ENCODE measurements at places on chromosomes 1 and 21. TPM values are rescaled to one million over a fixed set of nuclear protein-coding genes. Genes with fewer than 3 reads are reported as not detected.
A peak's percentile ranks its signal among the peaks of the same experiment; 100 is the strongest.

- peaks cover 6% of the 10 kb centered on the region for H3K4me1 ChIP-seq
- H3K27ac ChIP-seq: peak overlapping the region; percentile 60
- no peaks in the 10 kb centered on the region for H3K36me3 ChIP-seq
- no peak overlapping the region for H3K4me3 ChIP-seq
- DNase-seq: peak; percentile 88
- H3K27me3 ChIP-seq: no peaks in the 10 kb centered on the region
Measured at GRCh38 chr1:219660666-219661463, 48.0 kb upstream of the ZC3H11B start.

- H3K4me1 ChIP-seq: no peaks in the 10 kb centered on the region
- peak overlapping the region; percentile 47 for H3K4me3 ChIP-seq
- no peak overlapping the region for H3K27ac ChIP-seq
- peaks cover 27% of the 10 kb centered on the region for H3K27me3 ChIP-seq
Measured at GRCh38 chr1:167439301-167439988, 78.9 kb downstream of the CD247 start.

GRCh38 chr1:24992761-24993211 is 62.7 kb upstream of the RUNX3 start:
- H3K27me3 ChIP-seq: peaks cover 57% of the 10 kb centered on the region
- H3K27ac ChIP-seq: no peak overlapping the region
- no peaks in the 10 kb centered on the region for H3K4me1 ChIP-seq
- H3K4me3 ChIP-seq: no peak overlapping the region
- no peak for DNase-seq

DNA sequence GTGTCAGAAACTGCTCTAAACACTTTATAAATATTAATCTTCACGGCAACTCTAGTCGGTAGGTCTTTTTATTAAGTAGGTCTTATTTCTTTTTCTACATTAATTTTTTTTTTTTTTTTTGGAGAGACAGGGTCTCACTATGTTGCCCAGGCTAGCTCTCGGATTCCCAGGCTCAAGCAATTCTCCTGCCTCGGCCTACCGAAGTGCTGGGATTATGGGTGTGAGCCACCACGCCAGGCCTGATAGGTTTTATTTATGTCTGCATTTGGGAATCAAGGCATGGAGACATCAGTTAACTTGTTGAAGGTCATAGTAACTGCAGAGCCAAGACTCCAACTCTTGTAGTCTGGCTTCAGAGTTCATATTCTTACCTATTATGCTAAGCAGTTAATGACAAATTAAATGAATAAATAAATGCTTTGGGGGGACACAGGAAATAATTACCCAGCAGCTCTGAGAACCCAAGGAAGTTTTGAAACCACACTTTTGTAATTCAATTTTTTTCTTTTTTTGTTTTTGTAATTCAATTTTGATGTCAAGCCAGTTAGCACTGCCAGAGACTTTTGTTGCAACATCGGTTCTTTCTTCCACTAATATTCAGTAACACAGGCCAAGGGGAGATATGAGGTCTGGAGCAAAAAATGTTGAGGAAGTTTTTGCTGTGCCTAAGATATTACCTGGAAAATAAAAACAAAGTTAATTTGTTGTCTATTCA is 9.4 kb upstream of the UAP1 start:
- H3K27ac ChIP-seq: no peak overlapping the region
- no peaks in the 10 kb centered on the region for H3K27me3 ChIP-seq
- H3K4me3 ChIP-seq: no peak overlapping the region

GRCh38 chr1:15452866-15453571 is 3.5 kb upstream of the CELA2A start:
- no peaks in the 10 kb centered on the region for H3K27me3 ChIP-seq
- 0 out of 2 replicates have a peak, but pooled peaks cover 4% of the 10 kb centered on the region for H3K4me1 ChIP-seq
- no peak overlapping the region for H3K4me3 ChIP-seq
- DNase-seq: no peak

DNA sequence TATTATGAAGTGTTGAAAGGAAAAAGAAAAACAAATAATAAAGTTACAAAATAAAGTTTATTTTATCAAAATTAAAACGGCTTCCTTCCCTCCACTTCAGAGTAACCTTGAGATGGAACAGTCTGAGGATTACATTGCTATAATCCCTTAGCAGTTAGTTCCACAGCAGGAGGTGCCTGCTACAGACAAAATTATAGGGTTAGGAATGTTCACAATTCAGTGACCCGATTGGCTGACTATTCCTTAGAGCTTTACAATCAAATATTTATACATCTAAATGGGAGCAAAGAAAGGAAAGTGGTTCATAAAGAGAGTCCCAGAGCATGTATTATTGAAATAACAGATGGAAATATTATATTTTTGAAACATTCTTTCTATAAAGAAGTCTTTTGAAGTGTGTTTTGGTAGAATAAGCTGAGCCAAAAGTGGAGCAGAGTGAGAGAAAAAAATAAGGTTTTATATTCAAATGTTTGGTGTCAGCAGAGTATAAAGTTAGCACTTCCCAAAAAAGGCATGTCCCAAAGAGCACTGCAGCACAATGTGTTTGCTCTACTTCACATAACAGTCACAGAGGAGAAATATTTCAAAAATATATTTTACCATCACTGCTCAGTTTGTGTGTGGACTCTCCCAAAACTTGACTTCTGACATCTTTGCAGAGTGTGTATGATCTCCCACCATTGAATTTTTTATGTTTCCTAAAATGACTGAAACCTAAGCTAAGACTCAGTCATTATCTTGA is 71.4 kb upstream of the GORAB start:
- DNase-seq: no peak
- no peak overlapping the region for H3K4me3 ChIP-seq
- no peaks in the 10 kb centered on the region for H3K27me3 ChIP-seq
- no peaks in the 10 kb centered on the region for H3K36me3 ChIP-seq
- H3K27ac ChIP-seq: no peak overlapping the region
- 0 out of 2 replicates have a peak, but pooled peaks cover 2% of the 10 kb centered on the region for H3K4me1 ChIP-seq

Gene HECTD3
- total RNA-seq: 12.2 TPM

- no peak overlapping the region for H3K27ac ChIP-seq
- no peak overlapping the region for H3K4me3 ChIP-seq
- no peaks in the 10 kb centered on the region for H3K36me3 ChIP-seq
- no peak for DNase-seq
Measured at GRCh38 chr1:13867603-13868002, 167.6 kb downstream of the PRDM2 start.

- peaks cover 95% of the 10 kb centered on the region for H3K27me3 ChIP-seq
- no peak overlapping the region for H3K27ac ChIP-seq
- no peak for DNase-seq
- H3K36me3 ChIP-seq: no peaks in the 10 kb centered on the region
Measured at GRCh38 chr1:156436141-156437036, 64.2 kb downstream of the MEF2D start.

Gene CLIC6
- total RNA-seq: not detected

Gene GJA8
- not detected for total RNA-seq

GRCh38 chr1:108043707-108044106 is 78.7 kb upstream of the VAV3 start:
- no peaks in the 10 kb centered on the region for H3K4me1 ChIP-seq
- no peak overlapping the region for H3K27ac ChIP-seq
- H3K27me3 ChIP-seq: no peaks in the 10 kb centered on the region
- no peaks in the 10 kb centered on the region for H3K36me3 ChIP-seq

- peaks cover 34% of the 10 kb centered on the region for H3K27me3 ChIP-seq
- H3K4me1 ChIP-seq: no peaks in the 10 kb centered on the region
- no peak for DNase-seq
- H3K36me3 ChIP-seq: no peaks in the 10 kb centered on the region
Measured at GRCh38 chr1:229124520-229125124, 146.3 kb upstream of the RAB4A start.

DNA sequence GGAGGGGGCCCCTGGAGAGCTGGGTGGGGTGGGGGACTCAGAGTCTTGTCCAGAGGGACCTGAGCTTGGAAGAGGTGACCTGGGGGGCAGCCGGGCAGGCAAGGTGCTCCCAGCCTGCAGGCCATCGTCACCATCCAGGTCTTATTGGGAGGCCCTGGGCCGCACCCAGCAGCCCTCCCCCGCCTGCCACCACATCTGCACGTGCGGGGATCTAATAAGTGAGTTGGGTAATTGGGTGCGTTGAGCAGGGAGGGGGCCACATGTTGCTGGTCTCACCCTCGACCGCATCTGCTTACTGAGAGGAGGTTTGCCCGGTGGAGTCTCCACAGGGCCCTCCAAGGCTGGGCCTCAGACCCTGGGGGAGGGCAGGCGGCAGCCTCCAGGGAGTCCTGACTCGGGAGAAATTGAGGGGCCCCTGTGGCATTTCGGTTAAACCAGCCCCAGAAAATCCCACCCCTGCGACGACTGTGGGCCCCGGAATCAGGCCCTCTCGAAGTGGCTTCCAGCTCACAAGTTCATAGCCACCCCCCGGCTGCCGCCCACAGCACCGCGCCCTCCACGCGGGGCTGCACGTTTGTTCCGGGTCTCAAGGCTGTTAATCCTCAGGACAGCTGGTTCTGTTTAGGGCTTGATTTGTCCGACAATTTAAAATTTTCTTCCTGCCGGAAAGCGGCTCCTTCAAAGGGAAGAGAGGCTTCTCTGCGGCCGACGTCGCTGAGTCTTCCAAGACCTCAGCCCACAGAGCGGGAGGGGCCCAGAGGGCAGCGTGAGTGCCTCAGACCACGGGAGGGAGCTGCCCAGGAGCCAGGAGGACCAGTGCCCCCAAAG is 14.7 kb upstream of the COL6A2 start:
- H3K27ac ChIP-seq: no peak overlapping the region
- no peak for DNase-seq
- H3K36me3 ChIP-seq: no peaks in the 10 kb centered on the region
- H3K4me1 ChIP-seq: peaks cover 24% of the 10 kb centered on the region

Gene TCEA3
- total RNA-seq: 3.0 TPM

DNA sequence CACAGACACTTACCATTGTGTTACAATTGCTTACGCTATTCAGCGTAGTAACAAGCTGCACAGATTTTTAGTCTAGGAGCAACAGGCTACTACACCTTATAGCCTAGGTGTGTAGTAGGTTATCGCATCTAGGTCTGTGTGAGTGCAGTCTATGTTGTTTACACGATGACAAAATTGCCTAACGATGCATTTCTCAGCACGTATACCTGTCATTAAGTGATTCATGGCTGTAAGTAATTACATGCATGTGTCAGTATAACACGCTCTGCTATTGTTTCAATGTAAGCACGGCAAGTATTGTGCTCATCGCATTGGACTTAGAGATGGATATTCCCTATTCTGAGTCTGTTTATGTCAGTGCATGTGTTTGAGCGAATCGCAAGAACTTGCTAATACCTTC is 15.7 kb upstream of the ZBTB18 start:
- H3K4me3 ChIP-seq: no peak overlapping the region
- no peak for DNase-seq
- no peaks in the 10 kb centered on the region for H3K4me1 ChIP-seq
- H3K27me3 ChIP-seq: peaks cover 4% of the 10 kb centered on the region
- H3K27ac ChIP-seq: no peak overlapping the region
- no peaks in the 10 kb centered on the region for H3K36me3 ChIP-seq

DNA sequence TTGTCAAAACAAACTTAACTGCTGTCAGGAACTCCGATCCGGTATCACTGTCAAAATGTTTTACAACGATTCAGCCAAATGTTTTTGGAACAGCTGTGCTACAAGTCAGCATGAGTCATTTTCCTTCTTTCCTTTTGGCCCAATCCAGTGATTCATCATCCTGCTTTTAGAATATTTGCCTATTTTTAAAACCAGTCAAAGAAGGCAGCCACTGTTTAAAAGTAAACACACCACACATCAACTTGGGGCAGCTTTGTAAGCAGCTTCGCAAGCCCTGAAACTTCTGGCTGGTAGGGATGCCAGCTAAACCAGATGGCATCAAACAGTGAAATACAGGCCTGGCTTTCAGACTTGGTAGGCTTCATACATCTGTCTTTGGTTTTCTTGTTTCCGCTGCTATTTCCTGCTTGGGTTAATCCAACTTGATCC is 14.9 kb downstream of the MAP3K7CL start:
- H3K27me3 ChIP-seq: no peaks in the 10 kb centered on the region
- peak overlapping the region; percentile 21 for H3K27ac ChIP-seq
- peak; percentile 95 for DNase-seq
- H3K4me1 ChIP-seq: peaks cover 19% of the 10 kb centered on the region
- H3K36me3 ChIP-seq: no peaks in the 10 kb centered on the region

GRCh38 chr1:180117764-180118116 is 36.9 kb upstream of the QSOX1 start:
- peak; percentile 85 for DNase-seq
- H3K4me1 ChIP-seq: peaks cover 33% of the 10 kb centered on the region
- no peaks in the 10 kb centered on the region for H3K36me3 ChIP-seq

- no peaks in the 10 kb centered on the region for H3K27me3 ChIP-seq
- no peak for DNase-seq
- H3K27ac ChIP-seq: no peak overlapping the region
- H3K4me3 ChIP-seq: no peak overlapping the region
- peaks cover 30% of the 10 kb centered on the region for H3K36me3 ChIP-seq
Measured at GRCh38 chr21:25890001-25890400, 155.2 kb downstream of the GABPA start.

DNA sequence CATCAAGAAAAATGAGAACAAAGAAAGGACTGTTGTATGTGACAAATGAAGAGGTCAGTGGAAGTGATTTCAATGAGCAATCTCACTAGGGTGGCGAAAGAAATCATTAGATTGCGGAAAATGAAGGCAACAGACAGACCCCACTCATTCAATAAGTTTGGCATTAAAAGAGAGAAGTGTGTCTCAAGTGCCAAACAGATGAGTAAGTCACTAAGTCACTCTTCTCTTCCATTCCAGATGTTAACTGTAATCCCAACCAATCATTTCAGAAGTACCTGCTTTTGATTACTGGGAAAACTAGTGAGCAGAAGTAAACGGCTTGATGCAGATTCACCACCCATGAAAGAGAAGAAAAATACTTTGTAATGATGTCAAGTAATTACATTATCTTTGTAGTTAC is 144.3 kb upstream of the PRMT6 start:
- no peak for DNase-seq
- H3K4me3 ChIP-seq: no peak overlapping the region
- H3K27me3 ChIP-seq: no peaks in the 10 kb centered on the region
- no peaks in the 10 kb centered on the region for H3K4me1 ChIP-seq
- no peak overlapping the region for H3K27ac ChIP-seq

GRCh38 chr1:224253721-224254120 is 70.7 kb downstream of the DEGS1 start:
- peak; percentile 27 for DNase-seq
- no peaks in the 10 kb centered on the region for H3K27me3 ChIP-seq
- H3K4me3 ChIP-seq: no peak overlapping the region

- H3K27me3 ChIP-seq: no peaks in the 10 kb centered on the region
- no peak for DNase-seq
- no peak overlapping the region for H3K27ac ChIP-seq
- 0 out of 2 replicates have a peak, but pooled peaks cover 3% of the 10 kb centered on the region for H3K36me3 ChIP-seq
- H3K4me1 ChIP-seq: 0 out of 2 replicates have a peak, but pooled peaks cover 1% of the 10 kb centered on the region
Measured at GRCh38 chr1:176049582-176049981, 157.5 kb downstream of the COP1 start.

GRCh38 chr1:203628201-203629015 is 1.8 kb downstream of the ATP2B4 start:
- DNase-seq: peak; percentile 56
- peak overlapping the region; percentile 94 for H3K27ac ChIP-seq
- H3K4me3 ChIP-seq: peak overlapping the region; percentile 92
- peaks cover 5% of the 10 kb centered on the region for H3K36me3 ChIP-seq
- peaks cover 27% of the 10 kb centered on the region for H3K4me1 ChIP-seq
- H3K27me3 ChIP-seq: no peaks in the 10 kb centered on the region

Gene COL16A1
- total RNA-seq: 34.2 TPM

Data from IMR-90 (cell line).